ENCODE measurements at places on chromosomes 3 and 15.

DNA sequence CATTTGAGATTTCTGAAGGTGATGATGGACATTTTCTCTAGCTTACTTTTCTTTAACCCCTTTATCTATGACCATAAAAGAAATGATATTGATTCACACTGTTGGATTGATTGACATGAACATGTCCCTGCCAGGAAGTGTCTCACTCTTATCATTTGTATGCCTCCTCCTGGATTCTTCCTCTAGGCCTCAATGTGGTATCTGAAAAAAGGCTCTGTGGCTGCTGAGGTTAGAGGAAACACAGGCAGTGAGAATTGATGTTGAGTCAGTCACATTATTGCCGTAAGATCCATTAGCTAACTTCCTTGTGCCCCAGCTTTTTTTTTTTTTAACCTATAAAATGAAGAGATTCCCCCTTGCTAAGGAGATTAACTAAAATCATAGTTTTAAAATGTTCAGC, 8.0 kb upstream of the THRB start:
- no peak for DNase-seq

DNA sequence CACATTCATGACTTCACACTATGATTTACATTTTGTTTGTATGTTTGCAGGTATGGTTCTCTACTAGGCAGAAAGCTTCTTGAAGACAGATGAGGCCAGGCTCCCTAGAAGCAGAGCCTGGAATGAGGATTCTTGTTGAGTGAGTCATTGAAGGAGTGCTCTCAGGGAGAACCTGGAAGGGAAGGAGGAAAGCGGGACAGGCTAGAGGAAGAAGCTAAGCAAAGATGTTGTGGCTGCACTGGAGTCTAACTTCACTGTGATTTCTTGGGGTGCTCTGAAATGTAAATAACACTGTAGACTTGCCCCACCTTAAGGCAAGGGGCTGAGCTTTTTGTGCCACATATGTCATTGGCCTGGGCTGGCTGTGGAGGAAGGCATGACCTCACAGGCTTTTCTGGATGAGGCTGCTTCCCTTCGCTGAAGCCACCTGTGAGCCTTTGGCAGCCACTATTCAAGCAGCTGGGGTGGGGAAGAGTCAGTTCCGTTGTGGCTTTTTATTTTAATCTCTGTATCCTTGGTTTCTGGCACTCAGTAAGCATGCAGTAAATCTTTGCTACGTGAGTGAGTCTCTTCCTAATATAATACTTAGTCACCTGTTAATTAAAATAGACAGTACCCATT, 307.3 kb downstream of the SV2B start:
- no peak for DNase-seq

DNA sequence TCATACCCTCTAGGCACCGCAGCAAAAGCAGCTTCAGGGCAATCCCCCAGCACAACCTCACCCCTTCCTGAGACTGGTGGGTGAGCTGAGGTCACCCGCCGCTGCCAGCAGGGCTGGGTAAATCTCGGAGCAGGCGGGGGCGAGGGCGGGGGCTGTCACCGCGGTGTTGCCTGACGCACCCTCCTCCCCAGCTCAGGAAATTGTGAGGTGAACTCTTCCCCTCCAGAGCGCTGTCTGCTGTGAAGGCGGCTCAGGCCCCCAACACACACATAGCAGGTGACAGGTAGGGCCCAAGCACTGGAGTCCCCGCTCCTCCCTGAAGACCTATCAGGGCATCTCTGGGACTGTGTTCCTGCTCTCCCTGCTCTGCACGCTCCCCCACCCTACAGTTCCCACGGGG, 30.2 kb upstream of the FURIN start:
- DNase-seq, result no peak

DNA sequence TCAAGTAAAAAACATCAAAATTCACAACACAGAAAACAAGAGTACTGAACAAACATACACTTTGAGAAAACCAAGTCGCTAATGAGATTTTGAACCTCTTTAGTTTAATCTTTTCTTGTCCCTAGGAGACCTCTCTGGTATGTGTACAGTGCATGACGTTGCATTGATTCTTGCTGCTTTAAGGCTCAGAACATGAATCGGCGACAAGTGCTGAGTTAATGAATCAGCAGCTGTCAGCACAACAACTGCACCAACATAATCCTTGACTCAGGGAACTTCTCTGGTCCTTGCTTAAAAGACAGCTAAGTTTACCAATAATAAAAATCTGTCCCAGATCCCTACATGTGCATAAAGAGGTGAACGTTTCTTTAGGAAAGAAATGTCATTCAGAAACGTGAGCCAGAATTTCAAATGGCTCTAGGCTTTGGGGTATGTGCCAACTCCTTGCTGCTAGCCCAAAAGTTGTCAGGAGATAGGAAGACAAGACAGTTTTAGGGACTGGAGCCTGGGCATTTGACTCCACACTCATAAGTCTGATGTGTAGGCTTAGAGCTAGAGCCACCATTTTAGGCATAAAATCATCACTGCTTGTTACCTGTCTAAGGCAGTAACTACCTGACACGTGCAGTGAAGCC, 86.9 kb downstream of the IL5RA start:
- no peak for DNase-seq

DNA sequence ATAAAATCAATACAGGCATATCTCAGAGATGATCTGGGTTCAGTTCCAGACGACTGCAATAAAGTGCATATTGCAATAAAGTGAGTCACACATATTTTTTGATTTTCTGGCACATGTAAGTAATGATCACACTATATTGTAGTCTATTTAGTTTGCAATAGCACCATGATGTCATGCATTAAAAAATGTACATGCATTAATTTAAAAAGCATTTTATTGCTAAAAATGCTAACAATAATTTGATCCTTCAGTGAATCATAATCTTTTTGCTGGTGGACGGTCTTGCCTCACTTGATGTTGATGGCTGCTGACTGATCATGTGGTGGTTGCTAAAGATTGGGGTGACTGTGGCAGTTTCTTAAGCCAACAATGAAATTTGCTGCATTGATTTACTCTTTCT, 511.1 kb downstream of the OTOL1 start:
- no peak for DNase-seq

All from D721Med (cell line).